H9 (cell line): ENCODE measurements at places on chromosomes 1 and 21. TPM values are rescaled to one million over a fixed set of nuclear protein-coding genes. Genes with fewer than 3 reads are reported as not detected.

- no peak overlapping the region for H3K4me3 ChIP-seq
- no peak for DNase-seq
- H3K36me3 ChIP-seq, result no peaks in the 10 kb centered on the region
- no peaks in the 10 kb centered on the region for H3K4me1 ChIP-seq
- H3K27ac ChIP-seq, result no peak overlapping the region
Observed at GRCh38 chr1:17729248-17729647, 25.9 kb upstream of the ACTL8 start.

DNA sequence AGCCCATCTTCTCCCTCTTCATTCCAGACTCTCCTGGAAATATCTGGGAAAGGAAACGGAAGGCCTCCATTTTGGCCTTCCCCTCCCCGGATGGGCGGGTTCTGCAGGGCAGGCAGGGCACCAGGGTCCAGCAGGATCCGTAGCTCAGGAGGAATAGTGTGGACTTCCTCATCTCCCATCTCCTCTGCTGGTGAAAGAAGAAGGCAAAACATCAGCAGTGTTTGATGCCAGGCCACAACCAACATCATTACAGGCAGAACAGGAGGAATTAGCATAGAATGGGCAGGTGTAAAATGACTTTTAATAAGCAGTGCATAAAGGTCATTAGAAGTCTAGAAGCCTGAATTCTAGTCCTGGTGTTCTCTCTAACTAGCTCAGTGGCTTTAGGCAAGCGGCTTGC lies 165.9 kb downstream of the TGFBR3 start:
- DNase-seq, result no peak
- H3K27ac ChIP-seq, result no peak overlapping the region
- H3K27me3 ChIP-seq, result no peaks in the 10 kb centered on the region

DNA sequence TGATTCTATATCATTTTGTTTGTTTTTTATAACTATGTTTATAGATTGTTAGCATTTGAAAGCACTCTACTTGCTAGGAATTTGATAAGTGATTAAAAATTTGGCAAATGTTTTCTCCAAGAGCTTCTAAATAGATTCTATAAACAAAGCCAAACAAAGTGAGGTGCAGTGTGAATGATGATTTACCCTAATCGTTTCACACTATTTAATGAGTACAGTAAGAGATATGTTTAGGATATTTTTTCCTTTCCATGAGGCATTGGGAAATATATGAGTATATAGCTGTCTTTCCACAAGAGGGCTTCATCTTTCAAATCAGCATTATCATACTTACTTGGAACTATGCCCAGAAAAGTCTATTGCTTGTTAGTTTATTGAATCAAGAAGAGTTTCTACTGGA lies 277.0 kb upstream of the BRINP3 start:
- no peak overlapping the region for H3K4me3 ChIP-seq
- no peaks in the 10 kb centered on the region for H3K4me1 ChIP-seq
- H3K27me3 ChIP-seq, result no peaks in the 10 kb centered on the region
- H3K27ac ChIP-seq, result no peak overlapping the region
- no peak for DNase-seq

GRCh38 chr1:158177700-158178450 lies 2.8 kb upstream of the CD1D start:
- H3K36me3 ChIP-seq, result no peaks in the 10 kb centered on the region
- H3K4me1 ChIP-seq, result peaks cover 4% of the 10 kb centered on the region; the same call in 1 of the 2 replicates
- DNase-seq, result peak; percentile 95
- peaks cover 34% of the 10 kb centered on the region for H3K27me3 ChIP-seq

GRCh38 chr1:18583326-18583941 lies 47.2 kb upstream of the PAX7 start:
- DNase-seq, result no peak
- no peaks in the 10 kb centered on the region for H3K36me3 ChIP-seq
- H3K27ac ChIP-seq, result no peak overlapping the region
- no peak overlapping the region for H3K4me3 ChIP-seq
- H3K27me3 ChIP-seq, result no peaks in the 10 kb centered on the region
- H3K4me1 ChIP-seq, result no peaks in the 10 kb centered on the region

DNA sequence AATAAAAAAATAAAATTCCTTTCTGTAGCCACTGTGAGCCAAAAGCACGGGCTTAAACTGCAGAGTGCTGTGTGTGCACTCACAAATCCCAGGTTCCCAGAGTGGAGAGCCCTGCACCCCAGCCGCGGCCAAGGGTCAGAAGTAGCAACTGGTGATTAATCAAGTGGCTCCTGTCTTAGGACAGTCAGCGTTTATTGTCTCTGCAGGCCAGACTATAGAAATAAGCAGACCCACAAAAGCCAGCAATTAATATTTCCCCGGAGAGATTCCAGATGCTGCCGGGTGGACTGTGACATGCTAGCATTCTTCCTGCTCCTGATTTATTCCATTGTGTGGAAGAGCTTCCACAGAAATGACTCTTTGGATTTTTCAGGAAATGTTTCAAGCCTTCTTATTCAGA lies 412.2 kb downstream of the KIF26B start:
- H3K27ac ChIP-seq, result no peak overlapping the region
- no peaks in the 10 kb centered on the region for H3K27me3 ChIP-seq
- H3K36me3 ChIP-seq, result 0 out of 2 replicates have a peak, but pooled peaks cover 5% of the 10 kb centered on the region
- no peak for DNase-seq
- no peak overlapping the region for H3K4me3 ChIP-seq

DNA sequence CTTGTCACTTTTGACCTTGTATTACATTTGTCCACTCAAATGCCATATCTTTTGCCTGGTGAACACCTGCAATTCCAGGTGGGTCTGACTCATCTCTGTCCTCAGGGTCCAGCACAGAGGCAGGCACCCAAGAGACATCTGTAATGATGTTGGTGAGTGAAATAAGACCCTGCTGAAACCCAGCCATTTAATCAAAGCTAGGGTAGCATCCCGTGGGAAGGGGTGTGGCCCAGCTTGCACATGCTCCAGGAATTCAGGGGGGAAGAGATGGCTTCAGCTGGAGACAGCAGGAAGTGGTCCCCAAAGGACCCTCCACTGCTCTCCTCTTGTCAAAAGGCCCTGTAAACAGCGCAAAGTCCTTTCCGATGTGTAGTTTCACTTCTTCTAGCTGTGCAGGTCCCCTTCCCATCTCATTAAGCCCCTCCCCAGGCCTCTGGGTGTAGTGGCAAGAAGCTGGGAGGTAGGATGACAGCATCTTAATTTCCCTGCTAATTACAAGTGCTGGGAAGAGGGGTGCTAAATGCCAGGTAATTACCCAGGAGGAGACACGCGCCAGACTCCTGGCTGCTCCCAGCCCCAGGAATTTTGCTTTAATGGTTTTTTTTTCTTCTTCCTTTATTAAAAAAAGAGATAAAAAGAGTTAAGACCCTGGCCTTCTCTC lies 54.4 kb upstream of the TRABD2B start:
- no peak overlapping the region for H3K27ac ChIP-seq
- no peaks in the 10 kb centered on the region; the same call in 1 of the 2 replicates for H3K4me1 ChIP-seq
- no peak for DNase-seq
- no peak overlapping the region for H3K4me3 ChIP-seq

DNA sequence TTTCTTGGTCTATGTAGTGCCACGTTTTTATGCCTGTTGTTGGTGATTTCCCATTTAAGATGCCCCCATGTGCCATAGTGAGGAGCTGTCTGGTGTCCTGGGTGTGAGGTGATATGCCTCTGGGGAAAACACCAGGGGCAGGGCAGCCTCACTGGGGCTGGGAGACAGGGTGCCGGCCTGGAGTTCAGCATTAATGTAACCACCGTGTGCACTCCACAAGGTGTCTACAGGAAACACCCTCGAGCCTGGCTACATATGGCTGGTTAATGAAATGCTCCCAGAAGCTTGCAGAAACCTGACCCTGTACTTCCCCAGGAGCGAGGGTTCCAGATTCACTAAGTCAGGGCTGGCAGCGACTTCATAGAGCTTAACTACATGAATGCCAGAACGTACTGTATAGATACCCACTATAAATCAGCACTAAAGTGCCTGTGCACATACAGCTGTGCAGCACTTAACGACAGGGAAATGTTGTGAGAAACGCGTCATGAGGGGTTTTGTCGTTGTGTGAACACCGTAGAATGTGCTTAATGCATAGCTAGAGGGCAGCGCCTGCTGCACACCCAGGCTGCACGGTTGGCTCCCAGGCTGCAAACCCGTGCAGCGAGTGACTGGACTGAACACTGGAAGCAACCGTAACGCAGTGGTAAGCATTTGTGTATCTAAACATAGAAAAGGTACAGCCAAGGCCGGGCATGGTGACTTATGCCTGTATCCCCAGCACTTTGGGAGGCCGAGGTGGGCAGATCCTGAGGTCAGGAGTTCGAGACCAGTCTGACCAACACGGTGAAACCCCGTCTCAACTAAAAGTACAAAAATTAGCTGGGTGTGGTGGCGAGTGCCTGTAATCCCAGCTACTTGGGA lies 10.4 kb downstream of the TFF2 start:
- H3K27me3 ChIP-seq, result no peaks in the 10 kb centered on the region
- no peak for DNase-seq
- H3K4me1 ChIP-seq, result peaks cover 1% of the 10 kb centered on the region; the same call in 1 of the 2 replicates

DNA sequence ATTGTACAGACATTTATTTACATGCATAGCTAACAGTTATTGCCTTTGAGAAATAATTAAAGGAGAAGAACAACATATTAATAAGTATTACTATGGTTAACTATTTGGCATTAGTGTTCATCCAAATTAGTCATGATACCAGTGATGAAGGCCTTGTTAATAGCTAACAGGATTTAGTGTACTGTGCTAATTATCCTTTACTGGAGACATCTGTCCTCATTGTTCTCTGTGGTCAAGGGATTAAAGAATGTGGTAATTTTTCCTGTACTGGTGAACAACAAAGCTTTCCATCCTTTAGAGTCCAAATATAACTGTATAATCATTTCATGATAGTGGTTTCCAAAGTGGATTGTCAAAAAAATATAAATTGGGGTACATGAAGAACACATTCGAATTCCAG lies 103.9 kb downstream of the ADGRL4 start:
- no peaks in the 10 kb centered on the region for H3K27me3 ChIP-seq
- no peaks in the 10 kb centered on the region for H3K4me1 ChIP-seq
- DNase-seq, result no peak
- no peaks in the 10 kb centered on the region for H3K36me3 ChIP-seq

GRCh38 chr1:30446095-30446494 lies 277.3 kb downstream of the MATN1 start:
- H3K27me3 ChIP-seq, result no peaks in the 10 kb centered on the region
- H3K4me1 ChIP-seq, result no peaks in the 10 kb centered on the region
- DNase-seq, result peak; percentile 17
- H3K4me3 ChIP-seq, result no peak overlapping the region

DNA sequence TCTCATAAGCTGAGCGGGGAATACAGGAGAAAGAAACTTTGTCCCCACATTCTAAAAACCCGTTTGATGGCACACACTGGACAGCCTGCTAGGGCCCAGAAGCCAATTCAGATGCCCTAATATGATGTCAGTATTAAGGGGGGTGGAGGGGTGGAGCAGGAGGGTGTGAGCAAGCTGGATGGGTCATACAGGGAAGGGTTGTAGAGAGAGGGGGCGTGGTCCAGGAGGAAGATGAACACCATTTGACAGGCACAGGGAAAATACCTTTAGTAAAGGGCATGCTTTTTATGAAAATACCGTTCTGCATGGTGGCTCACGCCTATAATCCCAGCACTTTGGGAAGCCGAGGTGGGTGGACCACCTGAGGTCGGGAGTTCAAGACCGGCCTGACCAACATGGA lies 6.0 kb downstream of the TARS2 start:
- DNase-seq, result no peak
- H3K4me3 ChIP-seq, result no peak overlapping the region
- no peaks in the 10 kb centered on the region for H3K4me1 ChIP-seq
- peaks cover 74% of the 10 kb centered on the region for H3K36me3 ChIP-seq
- H3K27me3 ChIP-seq, result no peaks in the 10 kb centered on the region
- H3K27ac ChIP-seq, result no peak overlapping the region

GRCh38 chr21:25408666-25409065 lies 198.6 kb downstream of the MRPL39 start:
- DNase-seq, result no peak
- H3K27me3 ChIP-seq, result no peaks in the 10 kb centered on the region
- no peaks in the 10 kb centered on the region for H3K36me3 ChIP-seq
- no peak overlapping the region for H3K27ac ChIP-seq

DNA sequence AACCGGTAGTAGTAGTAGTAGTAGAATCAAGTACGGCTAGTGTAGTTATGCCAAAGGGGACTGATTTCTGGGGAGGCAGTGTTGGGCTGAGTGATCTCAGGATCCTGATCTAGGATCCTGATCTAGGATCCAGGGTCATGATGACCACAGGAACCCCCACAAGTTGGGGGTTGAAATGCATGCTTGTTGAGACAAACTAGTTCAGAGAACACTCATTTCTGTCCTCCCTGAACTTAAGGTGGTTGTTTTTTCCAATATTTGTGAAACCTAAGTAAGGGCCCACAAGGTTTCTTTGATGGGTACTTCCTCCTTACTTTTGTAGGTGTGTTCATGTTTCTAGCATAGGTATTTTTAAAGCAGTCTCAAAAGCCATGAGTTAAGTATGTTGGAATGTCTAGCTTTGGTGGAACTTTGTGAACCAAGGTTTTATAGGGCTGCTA lies 33.9 kb upstream of the PDC start:
- H3K27ac ChIP-seq, result no peak overlapping the region
- no peak for DNase-seq
- no peaks in the 10 kb centered on the region for H3K27me3 ChIP-seq
- no peak overlapping the region for H3K4me3 ChIP-seq
- no peaks in the 10 kb centered on the region; the same call in 1 of the 2 replicates for H3K4me1 ChIP-seq

- no peak overlapping the region for H3K27ac ChIP-seq
- no peak for DNase-seq
- H3K36me3 ChIP-seq, result no peaks in the 10 kb centered on the region
- no peaks in the 10 kb centered on the region for H3K27me3 ChIP-seq
- no peaks in the 10 kb centered on the region for H3K4me1 ChIP-seq
- no peak overlapping the region for H3K4me3 ChIP-seq
Observed at GRCh38 chr1:190847166-190847565, 369.5 kb upstream of the BRINP3 start.

DNA sequence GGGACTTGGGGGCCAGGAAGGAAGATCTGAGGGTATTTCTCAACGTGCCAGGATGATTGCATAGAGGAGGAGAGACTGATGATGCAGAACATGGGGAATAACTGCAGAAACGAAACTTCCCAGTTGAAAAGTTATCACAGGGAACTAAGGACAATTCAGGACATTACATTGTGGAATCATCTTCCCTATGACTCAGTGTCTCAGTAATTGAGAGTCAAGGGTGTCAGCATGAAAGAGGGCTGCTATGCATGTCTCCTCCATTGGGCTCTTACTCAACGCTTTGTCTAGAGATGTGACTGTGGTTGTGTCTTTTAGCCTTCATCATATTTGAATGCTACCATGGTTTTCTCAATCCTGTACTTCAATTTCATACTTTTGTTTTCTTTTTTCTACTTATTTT lies 48.9 kb upstream of the PTGFR start:
- H3K4me1 ChIP-seq, result peaks cover 3% of the 10 kb centered on the region; the same call in 1 of the 2 replicates
- no peak for DNase-seq
- no peak overlapping the region for H3K27ac ChIP-seq
- no peak overlapping the region for H3K4me3 ChIP-seq

Gene TBX15
- total RNA-seq, result 0.07 TPM in 1 of 2 replicates, not detected in the other

Gene BARHL2
- not detected in 2 replicates for total RNA-seq

Gene PTTG1IP
- total RNA-seq, result 107 and 112 TPM in 2 replicates

Gene CHI3L2
- total RNA-seq, result not detected in 2 replicates

Gene TFF2
- total RNA-seq, result not detected in 2 replicates

Gene CHIA
- not detected in 2 replicates for total RNA-seq

Gene AADACL3
- 0.22 and 0.35 TPM in 2 replicates for total RNA-seq
